Mesothelial cell of epicardium (in vitro differentiated cells): ENCODE measurements at places on chromosomes 2 and 18. TPM values are rescaled to one million over a fixed set of nuclear protein-coding genes. Genes with fewer than 3 reads are reported as not detected.
A peak's percentile ranks its signal among the peaks of the same experiment; 100 is the strongest.

- DNase-seq, result no peak
- no peak overlapping the region for H3K27ac ChIP-seq
- no peak overlapping the region for H3K4me3 ChIP-seq
- H3K4me1 ChIP-seq, result no peaks in the 10 kb centered on the region
These were observed 66.0 kb downstream of the STEAP3 start for GRCh38 chr2:119289642-119290041.

DNA sequence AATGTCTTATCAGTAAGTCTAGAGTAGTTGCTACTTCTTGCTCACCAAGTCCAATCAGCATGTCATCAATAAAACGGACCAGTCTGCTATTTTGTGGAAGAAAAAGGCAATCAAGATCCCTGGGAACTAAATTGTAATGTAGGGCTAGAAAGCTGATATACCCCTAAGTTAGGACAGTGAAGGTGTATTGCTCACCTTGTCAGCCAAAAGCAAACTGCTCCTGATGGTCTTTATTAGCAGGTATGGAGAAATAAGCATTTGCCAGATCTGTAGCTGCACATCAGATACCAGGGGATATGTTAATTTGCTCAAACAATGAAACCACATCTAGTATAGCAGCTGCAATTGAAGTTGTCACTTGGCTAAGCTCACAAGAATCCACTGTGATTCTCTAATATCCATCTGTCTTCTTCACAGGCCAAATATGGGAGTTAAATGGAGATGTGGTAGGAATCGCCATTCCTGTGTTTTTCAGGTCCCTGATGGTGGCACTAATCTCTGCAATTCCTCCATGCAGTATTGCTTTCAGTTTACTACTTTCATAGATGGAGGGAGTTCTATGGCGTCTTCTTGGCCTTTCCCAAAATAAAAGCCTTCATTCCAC lies 75.0 kb downstream of the TMEM237 start:
- no peaks in the 10 kb centered on the region for H3K4me1 ChIP-seq
- no peak overlapping the region for H3K4me3 ChIP-seq
- no peak for DNase-seq
- no peak overlapping the region for H3K27ac ChIP-seq

DNA sequence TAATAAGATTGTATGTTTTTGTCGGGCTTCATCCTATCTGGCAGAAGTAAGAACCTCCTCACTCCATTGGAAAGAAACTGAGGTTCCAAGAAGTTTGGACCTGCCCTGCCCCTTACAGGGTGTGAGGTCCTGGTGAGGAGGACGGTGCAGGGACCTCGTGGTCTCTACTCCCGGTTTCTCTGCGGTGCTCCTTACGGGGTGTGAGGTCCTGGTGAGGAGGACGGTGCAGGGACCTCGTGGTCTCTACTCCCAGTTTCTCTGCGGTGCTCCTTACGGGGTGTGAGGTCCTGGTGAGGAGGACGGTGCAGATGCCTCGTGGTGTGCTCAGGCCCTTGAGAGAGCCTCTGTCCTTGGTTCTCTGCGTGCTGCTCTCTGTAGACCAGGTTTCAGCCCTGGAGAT lies 5.2 kb downstream of the CTDP1 start:
- no peak overlapping the region for H3K4me3 ChIP-seq
- no peaks in the 10 kb centered on the region for H3K27me3 ChIP-seq
- no peak for DNase-seq

GRCh38 chr2:8267048-8267447 lies 414.8 kb upstream of the ID2 start:
- H3K27me3 ChIP-seq, result no peaks in the 10 kb centered on the region
- peaks cover 12% of the 10 kb centered on the region for H3K4me1 ChIP-seq
- no peak overlapping the region for H3K4me3 ChIP-seq
- no peaks in the 10 kb centered on the region for H3K36me3 ChIP-seq

DNA sequence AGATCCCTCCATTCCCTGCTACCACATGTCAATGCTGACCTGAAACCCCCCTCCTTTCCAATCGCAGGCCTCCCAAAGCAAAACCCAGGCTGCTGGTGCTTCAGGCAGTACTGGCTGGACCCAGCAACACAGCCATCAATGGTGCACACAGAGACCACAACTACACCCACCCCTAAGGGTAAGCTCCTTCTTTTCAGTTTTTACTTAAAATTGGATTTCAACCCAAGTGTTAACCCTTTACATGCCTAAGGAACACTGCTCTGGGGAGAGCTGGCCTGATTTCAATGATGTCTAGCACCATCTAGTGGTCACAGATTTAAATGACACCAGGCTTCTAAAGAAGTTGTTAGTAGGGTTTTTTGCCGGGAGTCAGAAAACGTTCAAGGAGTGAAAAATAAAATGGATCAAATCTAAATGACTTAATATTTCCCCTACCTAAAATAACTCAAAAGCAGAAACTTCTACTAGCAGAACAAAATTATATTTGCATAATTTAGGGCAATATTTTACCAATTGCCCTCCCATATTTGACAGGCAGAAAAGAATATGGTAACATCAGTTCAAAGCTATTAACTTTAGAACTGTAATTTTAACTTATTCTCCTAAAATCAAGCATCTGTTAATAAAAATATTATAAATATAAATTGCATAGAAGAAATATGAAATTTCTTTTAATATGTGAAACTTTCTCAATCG lies 24.6 kb downstream of the FECH start:
- H3K4me1 ChIP-seq, result peaks cover 4% of the 10 kb centered on the region
- H3K27me3 ChIP-seq, result no peaks in the 10 kb centered on the region
- no peak overlapping the region for H3K4me3 ChIP-seq
- no peak overlapping the region for H3K27ac ChIP-seq

GRCh38 chr2:106030287-106031268 lies 163.5 kb downstream of the UXS1 start:
- H3K27ac ChIP-seq, result peak overlapping the region; percentile 48
- H3K36me3 ChIP-seq, result no peaks in the 10 kb centered on the region
- DNase-seq, result no peak
- peaks cover 27% of the 10 kb centered on the region for H3K4me1 ChIP-seq

GRCh38 chr2:241507430-241508239 lies 749 bp downstream of the STK25 start:
- DNase-seq, result peak; percentile 74
- no peaks in the 10 kb centered on the region for H3K36me3 ChIP-seq
- H3K27me3 ChIP-seq, result no peaks in the 10 kb centered on the region

Gene RBBP8
- 29.4 to 31.6 TPM (median 29.8 TPM) in 3 replicates for total RNA-seq

DNA sequence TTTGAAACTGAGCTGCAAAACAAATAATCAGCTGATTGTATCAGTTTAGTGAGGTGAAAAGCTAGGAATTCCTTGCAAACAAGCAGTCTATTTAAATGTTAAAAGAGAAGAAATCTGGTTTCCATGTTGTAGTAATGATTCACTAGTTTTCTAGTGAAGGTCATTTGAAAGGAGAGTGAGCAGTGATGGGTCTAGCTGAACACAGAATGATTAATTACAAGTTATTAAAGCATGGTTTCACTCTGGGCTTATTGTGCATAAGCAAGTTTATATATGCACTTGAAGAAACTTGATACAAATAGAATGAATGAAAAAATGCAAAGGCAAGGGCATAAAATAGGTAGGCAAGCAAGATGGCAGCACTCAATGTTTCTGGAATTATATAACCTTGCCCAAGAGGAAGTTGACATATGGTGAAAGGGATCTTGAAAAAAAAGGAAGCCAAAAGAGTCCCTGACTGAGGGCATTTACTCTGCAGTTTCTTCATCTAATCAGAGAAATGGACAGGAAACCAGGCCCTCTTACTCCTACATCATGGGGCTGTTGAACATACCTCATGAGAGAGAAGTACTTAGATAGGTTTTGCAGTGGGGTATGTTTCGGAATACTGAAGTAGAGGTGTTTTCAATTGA lies 53.2 kb downstream of the PLCL1 start:
- peaks cover 8% of the 10 kb centered on the region for H3K27me3 ChIP-seq
- H3K4me3 ChIP-seq, result no peak overlapping the region
- DNase-seq, result no peak

DNA sequence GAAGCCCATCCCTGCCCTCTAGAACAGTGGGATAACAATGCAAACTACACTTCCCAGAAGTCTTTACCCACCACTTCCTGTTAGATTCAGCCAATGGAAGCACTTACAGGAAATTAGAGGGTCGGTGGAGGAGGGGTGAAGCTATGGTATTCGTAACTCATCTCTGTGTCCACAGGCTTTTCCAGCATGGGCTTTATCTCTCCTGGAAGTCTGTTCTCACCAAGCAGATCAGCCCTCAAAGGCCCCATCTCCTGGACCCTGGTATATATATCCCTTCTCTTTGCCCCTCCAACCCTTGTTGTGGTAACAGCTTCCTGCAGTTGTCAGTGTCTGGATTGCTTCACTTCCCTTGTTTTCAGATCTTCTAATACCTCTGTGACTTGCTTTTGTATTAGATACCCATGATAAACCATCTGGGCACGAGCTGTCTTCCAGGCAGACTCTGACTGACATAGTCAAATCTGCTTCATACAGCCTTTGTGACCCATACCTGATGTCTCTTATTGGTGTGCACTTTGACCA lies 475.0 kb upstream of the POU3F3 start:
- no peaks in the 10 kb centered on the region for H3K36me3 ChIP-seq
- H3K27ac ChIP-seq, result peak overlapping the region; percentile 70
- H3K4me1 ChIP-seq, result peaks cover 6% of the 10 kb centered on the region
- peak overlapping the region; percentile 76 for H3K4me3 ChIP-seq
- no peak for DNase-seq
- H3K27me3 ChIP-seq, result peaks cover 28% of the 10 kb centered on the region

- H3K27ac ChIP-seq, result no peak overlapping the region
- H3K36me3 ChIP-seq, result peaks cover 3% of the 10 kb centered on the region
- peaks cover 3% of the 10 kb centered on the region for H3K4me1 ChIP-seq
- DNase-seq, result no peak
These were observed 1.3 kb downstream of the HOXD10 start for GRCh38 chr2:176117823-176118371.

Gene TCF23
- total RNA-seq, result 0.04 TPM in 1 of 3 replicates, not detected in the others

DNA sequence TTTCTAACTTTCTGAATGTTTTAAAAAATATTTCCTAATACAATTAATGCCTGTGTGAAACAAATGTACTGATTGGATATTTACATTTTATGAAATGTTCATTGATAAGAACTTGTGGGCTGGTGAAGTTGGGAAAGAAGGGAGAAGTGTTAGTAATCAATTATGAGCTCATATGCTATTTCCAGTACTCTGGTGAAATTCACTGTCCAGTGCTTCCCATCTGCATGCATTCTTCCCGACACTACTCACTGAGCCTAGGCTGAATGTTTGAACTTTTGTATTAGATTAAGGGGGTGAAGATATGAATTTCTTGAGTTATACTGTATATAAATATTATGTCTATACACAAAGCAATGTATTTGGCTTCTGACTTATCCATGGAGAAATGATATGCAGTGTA lies 36.0 kb downstream of the SKA1 start:
- no peak for DNase-seq
- H3K36me3 ChIP-seq, result no peaks in the 10 kb centered on the region
- H3K4me3 ChIP-seq, result no peak overlapping the region
- peaks cover 22% of the 10 kb centered on the region for H3K4me1 ChIP-seq
- no peak overlapping the region for H3K27ac ChIP-seq

DNA sequence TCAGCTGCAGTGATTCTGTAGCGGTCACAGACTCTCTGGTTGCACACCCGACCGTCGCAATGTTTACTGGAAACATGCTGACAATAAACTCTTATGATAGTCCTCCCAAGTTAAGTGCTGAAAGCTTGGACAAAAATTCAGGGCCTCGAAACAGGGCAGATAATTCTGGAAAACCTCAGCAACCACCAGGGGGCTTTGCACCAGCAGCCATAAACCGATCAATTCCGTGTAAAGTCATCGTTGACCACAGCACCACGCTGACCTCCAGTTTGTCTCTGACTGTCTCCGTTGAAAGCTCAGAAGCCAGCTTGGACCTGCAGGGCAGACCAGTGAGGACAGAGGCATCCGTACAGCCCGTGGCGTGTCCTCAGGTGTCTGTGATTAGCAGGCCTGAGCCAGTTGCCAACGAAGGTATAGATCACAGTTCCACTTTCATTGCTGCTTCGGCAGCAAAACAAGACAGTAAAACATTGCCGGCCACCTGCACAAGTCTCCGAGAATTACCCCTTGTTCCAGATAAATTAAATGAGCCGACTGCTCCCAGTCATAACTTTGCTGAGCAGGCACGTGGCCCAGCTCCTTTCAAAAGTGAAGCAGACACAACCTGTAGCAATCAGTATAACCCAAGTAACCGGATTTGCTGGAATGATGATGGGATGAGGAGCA lies 166.1 kb downstream of the ASXL3 start:
- peaks cover 51% of the 10 kb centered on the region for H3K36me3 ChIP-seq
- H3K4me3 ChIP-seq, result no peak overlapping the region
- H3K4me1 ChIP-seq, result peaks cover 3% of the 10 kb centered on the region
- H3K27me3 ChIP-seq, result no peaks in the 10 kb centered on the region
- DNase-seq, result no peak

Gene IL36B
- total RNA-seq, result not detected in 3 replicates

Gene LINC00305
- total RNA-seq, result not detected in 3 replicates

Gene COLEC12
- total RNA-seq, result 68.7 to 70.5 TPM (median 70.0 TPM) in 3 replicates

Gene GNAL
- 12.0 to 12.6 TPM (median 12.1 TPM) in 3 replicates for total RNA-seq

- H3K4me1 ChIP-seq, result peaks cover 38% of the 10 kb centered on the region
- peak overlapping the region; percentile 26 for H3K27ac ChIP-seq
- no peak for DNase-seq
- H3K36me3 ChIP-seq, result peaks cover 21% of the 10 kb centered on the region
These were observed 52.2 kb downstream of the CUL3 start for GRCh38 chr2:224532931-224533330.

DNA sequence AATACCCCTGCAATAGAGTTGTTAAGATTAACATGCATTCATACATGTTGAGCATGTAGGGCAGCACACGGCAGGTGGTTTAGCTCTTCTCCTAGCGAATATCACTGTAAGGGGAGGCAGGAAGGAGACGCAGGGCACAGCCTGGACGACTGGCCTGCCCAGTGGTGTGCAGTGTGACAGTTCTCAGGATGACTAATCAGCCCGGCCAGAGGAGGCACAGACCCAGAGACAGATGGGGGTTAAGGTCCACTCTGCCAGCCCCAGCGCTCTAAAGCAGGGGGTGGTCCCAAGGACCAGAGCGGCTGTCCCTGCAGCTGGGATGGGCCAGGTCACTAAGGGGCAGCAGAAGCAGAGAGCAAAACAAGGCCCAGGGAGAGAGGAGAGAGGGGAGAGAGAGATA lies 63.7 kb downstream of the RNF152 start:
- H3K4me3 ChIP-seq, result no peak overlapping the region
- no peaks in the 10 kb centered on the region for H3K36me3 ChIP-seq
- H3K27me3 ChIP-seq, result no peaks in the 10 kb centered on the region
- H3K4me1 ChIP-seq, result peaks cover 28% of the 10 kb centered on the region
- no peak for DNase-seq

- peaks cover 35% of the 10 kb centered on the region for H3K4me1 ChIP-seq
- DNase-seq, result no peak
- H3K27me3 ChIP-seq, result no peaks in the 10 kb centered on the region
These were observed 335 bp downstream of the TRAK2 start for GRCh38 chr2:201450954-201451291.

Gene GPR148
- not detected in 3 replicates for total RNA-seq

Gene METTL5
- 44.0 to 47.0 TPM (median 45.4 TPM) in 3 replicates for total RNA-seq

DNA sequence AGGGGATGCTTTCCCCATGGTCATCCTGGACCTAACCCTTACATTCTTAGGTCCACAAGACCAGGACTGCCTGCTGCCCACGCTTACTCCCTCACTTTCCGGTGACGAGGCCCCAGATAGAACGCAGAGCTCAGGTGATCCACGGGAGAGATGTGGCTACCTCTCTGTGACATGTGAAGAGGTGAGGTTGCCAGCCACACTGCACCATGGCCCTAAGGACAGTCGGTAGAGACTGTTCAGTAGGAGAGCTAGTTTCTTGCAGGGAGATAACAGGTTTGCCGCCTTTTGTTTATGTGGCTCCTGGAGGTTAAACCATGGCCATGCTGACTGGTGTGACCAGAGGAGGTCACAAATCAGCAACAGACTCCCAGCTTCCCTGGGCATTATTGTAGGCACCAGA lies 71.4 kb downstream of the WDSUB1 start:
- no peak for DNase-seq
- peaks cover 27% of the 10 kb centered on the region for H3K4me1 ChIP-seq
- peaks cover 66% of the 10 kb centered on the region for H3K36me3 ChIP-seq
- H3K27me3 ChIP-seq, result no peaks in the 10 kb centered on the region
- peak overlapping the region; percentile 69 for H3K27ac ChIP-seq
- H3K4me3 ChIP-seq, result no peak overlapping the region

Gene ZNF397
- 40.8 to 44.2 TPM (median 43.3 TPM) in 3 replicates for total RNA-seq

Gene IL18R1
- total RNA-seq, result 0.71 to 2.3 TPM (median 1.1 TPM) in 3 replicates

Gene SP9
- total RNA-seq, result 1.1 to 1.4 TPM (median 1.3 TPM) in 3 replicates
